ENCODE measurements at places on chromosomes 2 and 18.

DNA sequence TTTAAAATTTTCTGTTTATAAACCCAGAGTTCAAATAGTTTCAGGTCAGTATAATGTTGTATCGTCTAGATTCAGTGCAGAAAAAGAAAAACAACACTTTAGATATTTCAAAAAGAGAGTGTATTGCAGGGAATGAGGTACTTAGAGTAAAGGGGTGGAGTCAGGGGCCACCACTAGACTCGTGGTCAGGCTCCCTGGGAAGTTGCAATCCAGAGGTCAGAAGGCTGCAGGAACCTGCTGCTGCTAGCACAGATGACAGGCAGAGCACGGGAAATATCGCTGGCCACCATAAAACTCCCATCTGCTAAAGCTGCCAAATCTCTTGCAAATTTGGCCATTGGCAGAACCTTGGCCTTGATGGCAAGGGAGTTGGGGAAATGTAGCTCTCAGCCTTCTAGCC lies 64.6 kb downstream of the THNSL2 start:
- no peaks in the 10 kb centered on the region for H3K36me3 ChIP-seq
- H3K4me3 ChIP-seq = no peak overlapping the region
- DNase-seq = no peak
- H3K27me3 ChIP-seq = no peaks in the 10 kb centered on the region

DNA sequence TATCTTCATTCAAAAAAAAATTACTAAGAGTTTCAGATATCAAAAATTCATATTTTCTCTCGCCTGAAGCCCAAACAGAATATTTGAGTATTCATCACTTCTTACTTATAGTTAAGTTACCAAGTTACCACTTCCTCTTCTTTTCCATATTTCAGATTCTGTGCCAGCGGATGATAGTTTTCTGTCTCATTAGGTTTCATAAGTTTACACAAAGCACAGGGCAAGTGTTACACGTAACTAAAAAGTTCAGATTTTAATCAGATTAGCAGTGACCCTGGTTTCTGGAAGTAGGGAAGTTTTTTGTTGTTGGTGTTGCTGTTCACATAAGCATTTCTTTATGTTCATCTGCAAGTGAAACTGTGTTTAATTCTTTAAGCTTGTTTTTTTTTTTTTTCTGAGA lies 10.2 kb downstream of the AFTPH start:
- no peak for DNase-seq
- no peaks in the 10 kb centered on the region for H3K4me1 ChIP-seq
- H3K4me3 ChIP-seq = no peak overlapping the region
- H3K27me3 ChIP-seq = no peaks in the 10 kb centered on the region
- no peak overlapping the region for H3K27ac ChIP-seq
- no peaks in the 10 kb centered on the region for H3K36me3 ChIP-seq

GRCh38 chr18:2336690-2337392 lies 234.5 kb downstream of the METTL4 start:
- H3K4me1 ChIP-seq = no peaks in the 10 kb centered on the region
- DNase-seq = no peak
- H3K27ac ChIP-seq = no peak overlapping the region
- no peak overlapping the region for H3K4me3 ChIP-seq
- no peaks in the 10 kb centered on the region for H3K27me3 ChIP-seq

DNA sequence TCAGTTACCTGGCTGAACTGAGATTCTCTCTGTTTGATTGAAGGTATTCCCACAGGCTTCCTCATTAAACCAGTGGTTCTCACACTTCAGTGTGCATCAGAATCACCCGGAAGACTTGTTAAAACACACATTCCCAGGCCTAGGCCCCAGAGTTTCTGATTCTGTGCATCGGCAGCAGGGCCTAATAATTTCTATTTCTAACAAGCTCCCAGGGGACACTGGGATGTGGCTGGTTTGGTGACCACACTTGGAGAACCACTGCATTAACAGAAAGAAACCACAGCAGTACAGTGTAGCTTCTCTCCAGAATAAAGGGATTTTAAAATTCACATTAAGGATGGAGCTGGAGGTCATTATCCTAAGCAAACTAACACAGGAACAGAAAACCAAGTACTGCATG lies 6.5 kb downstream of the MRO start:
- H3K4me1 ChIP-seq = peaks cover 3% of the 10 kb centered on the region
- no peaks in the 10 kb centered on the region for H3K36me3 ChIP-seq
- no peak overlapping the region for H3K4me3 ChIP-seq
- no peaks in the 10 kb centered on the region for H3K27me3 ChIP-seq
- no peak overlapping the region for H3K27ac ChIP-seq

DNA sequence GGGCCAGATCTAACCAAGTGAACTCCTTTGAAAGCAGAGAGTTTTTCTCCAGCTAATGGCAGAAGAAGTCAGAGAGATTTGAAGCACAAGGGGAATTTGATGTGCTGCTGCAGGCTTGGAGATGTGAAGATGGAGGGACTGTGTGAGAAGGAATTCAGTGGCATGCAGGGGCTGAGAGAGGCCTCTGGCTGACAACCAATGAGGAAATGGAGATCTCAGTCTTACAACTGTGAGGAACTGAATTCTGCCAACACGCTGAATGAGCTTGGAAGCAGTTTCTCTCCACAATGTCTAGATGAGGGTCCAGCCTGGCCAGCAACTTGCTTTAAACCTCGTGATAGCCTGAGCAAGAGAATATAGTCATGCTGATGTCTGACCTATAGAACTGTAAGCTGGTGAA lies 224.1 kb upstream of the DPP10 start:
- peaks cover 3% of the 10 kb centered on the region for H3K4me1 ChIP-seq
- H3K4me3 ChIP-seq = no peak overlapping the region
- no peaks in the 10 kb centered on the region for H3K27me3 ChIP-seq
- DNase-seq = no peak

DNA sequence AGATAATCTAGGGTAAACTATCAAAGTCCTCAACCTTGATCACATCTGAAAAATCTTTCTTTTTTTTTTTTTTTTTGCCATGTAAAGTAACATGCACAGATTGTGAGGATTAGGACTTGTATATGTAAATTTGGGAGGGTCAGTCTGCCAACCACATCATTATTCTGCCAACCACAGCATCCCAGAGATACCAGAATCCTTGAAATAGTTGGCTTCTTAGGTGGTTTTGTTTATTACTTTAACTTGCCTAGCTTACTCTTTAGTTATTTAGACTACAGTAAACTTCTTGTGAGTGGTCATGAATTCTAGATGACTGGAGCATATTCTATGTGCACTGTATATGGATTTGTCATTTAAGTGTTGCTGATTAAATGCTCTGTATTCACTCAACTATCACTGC lies 242.1 kb upstream of the RBMS1 start:
- H3K27me3 ChIP-seq = no peaks in the 10 kb centered on the region
- H3K27ac ChIP-seq = no peak overlapping the region
- no peak for DNase-seq
- no peak overlapping the region for H3K4me3 ChIP-seq

- H3K36me3 ChIP-seq = no peaks in the 10 kb centered on the region
- H3K4me3 ChIP-seq = no peak overlapping the region
- no peaks in the 10 kb centered on the region for H3K27me3 ChIP-seq
- H3K27ac ChIP-seq = no peak overlapping the region
- DNase-seq = no peak
- no peaks in the 10 kb centered on the region for H3K4me1 ChIP-seq
Measured at GRCh38 chr2:201930831-201931230, 102.8 kb upstream of the FZD7 start.

- H3K4me1 ChIP-seq = no peaks in the 10 kb centered on the region
- no peak overlapping the region for H3K27ac ChIP-seq
- peaks cover 8% of the 10 kb centered on the region for H3K27me3 ChIP-seq
- DNase-seq = no peak
- no peaks in the 10 kb centered on the region for H3K36me3 ChIP-seq
Measured at GRCh38 chr2:163171786-163172530, 333.4 kb upstream of the KCNH7 start.

- DNase-seq = no peak
- no peak overlapping the region for H3K4me3 ChIP-seq
- H3K4me1 ChIP-seq = no peaks in the 10 kb centered on the region
Measured at GRCh38 chr2:20728114-20728758, 61.3 kb downstream of the GDF7 start.

- no peak for DNase-seq
- H3K36me3 ChIP-seq = no peaks in the 10 kb centered on the region
- no peak overlapping the region for H3K27ac ChIP-seq
- no peaks in the 10 kb centered on the region for H3K27me3 ChIP-seq
- H3K4me3 ChIP-seq = no peak overlapping the region
Measured at GRCh38 chr2:60246583-60246982, 306.9 kb downstream of the BCL11A start.

DNA sequence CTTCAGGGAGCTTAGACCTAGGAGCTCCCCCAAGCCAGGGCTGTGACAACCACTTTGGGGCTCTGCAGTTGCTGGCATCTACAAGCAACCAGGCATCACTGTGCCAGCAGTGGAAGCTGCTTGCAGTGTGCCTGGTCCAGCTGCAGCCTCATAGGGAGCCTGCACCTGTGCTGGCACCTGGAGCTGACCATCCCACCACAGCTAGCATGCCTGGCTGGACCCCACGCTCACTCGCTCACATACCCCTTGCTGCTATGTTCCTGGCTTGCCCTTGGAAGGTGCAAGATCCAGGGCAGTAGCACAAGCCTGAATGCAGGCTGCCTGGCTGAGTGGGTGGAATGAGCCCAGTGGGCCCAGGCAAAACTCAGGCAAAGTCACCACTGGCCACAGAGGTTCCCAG lies 82.5 kb downstream of the ZNF804A start:
- no peak for DNase-seq
- no peaks in the 10 kb centered on the region for H3K4me1 ChIP-seq
- no peaks in the 10 kb centered on the region for H3K27me3 ChIP-seq
- no peak overlapping the region for H3K4me3 ChIP-seq
- no peak overlapping the region for H3K27ac ChIP-seq
- no peaks in the 10 kb centered on the region for H3K36me3 ChIP-seq

DNA sequence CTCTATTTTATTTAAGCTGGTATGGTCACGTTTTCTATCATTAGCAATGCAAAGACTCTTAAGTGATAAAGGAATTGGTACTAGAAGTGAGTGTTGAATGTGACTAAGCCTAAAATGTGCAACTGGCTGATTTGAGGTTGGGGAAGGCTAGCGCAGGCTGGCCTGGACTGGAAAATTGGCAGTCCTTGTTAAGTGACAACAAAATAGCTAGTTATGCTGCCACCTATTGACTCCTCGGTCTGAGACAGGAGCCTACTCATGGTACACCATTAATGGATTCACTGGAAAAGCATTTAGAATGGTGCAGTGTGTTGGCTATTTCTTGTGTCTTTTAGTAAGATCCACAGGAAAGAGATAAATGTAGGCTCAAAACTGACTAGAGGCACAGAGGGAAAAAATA lies 5.7 kb upstream of the WIPF1 start:
- no peaks in the 10 kb centered on the region for H3K36me3 ChIP-seq
- no peaks in the 10 kb centered on the region for H3K4me1 ChIP-seq
- no peak overlapping the region for H3K4me3 ChIP-seq
- H3K27me3 ChIP-seq = no peaks in the 10 kb centered on the region

DNA sequence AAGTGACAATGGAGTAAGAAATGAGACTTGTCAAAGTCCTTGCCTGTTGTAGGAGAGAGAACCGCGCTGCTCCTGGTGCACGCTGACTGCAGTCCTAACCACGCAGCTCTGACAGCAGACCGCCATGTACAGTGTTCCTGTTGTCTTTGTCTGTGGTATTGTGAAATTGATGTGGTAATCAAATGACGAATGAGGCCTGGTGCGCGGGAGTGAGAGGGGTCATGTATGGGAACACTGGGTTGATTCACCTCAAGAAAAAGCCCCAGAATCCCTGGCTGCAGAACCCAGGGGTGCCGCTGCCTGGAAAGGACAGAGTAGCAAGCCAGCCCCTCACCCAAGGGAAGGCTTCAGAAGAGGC lies 64.0 kb downstream of the INPP4A start:
- H3K4me3 ChIP-seq = no peak overlapping the region
- H3K27me3 ChIP-seq = no peaks in the 10 kb centered on the region
- H3K36me3 ChIP-seq = no peaks in the 10 kb centered on the region
- no peak overlapping the region for H3K27ac ChIP-seq
- no peak for DNase-seq

GRCh38 chr18:56003720-56004088 lies 415.7 kb upstream of the TCF4 start:
- no peak overlapping the region for H3K4me3 ChIP-seq
- no peaks in the 10 kb centered on the region for H3K36me3 ChIP-seq
- no peak for DNase-seq
- H3K27me3 ChIP-seq = no peaks in the 10 kb centered on the region
- H3K27ac ChIP-seq = no peak overlapping the region

DNA sequence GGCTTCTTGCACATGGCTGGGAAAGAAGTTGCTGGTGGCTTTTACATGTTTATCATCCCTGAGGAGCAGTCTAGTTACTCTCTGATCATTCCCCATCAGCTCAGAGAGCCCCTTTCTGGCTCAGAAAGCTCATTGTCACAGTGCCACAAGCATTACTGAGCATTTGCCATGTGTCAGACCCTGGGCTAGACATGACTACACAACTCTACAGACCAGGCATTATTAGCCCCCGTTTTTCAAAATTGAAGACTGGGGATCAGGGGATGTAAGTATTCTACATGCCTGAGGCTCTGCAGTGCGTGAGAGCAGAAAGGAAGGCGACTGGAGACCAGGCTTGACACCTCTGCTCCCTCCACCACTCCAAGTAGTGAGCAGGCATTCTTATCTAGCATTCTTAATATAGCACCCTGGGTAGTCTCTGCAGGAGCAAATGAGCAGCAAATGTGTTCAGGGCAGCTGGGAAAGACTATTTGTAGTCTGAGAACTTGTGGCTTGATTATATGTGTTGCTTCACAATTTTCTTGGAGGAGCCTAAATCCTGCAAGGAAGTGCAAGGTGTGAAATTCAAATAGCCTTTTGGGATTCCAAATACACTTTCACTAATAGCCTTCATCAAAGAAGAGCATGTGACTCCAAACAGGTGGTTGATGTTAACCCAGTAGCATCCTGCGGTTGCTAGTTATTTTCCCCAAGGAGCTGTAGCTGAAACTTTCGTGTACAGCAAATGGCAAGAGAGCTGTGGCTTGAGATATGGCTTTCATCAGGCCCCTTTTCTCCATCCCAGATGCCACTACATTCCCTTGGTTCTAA lies 143.2 kb downstream of the DDX1 start:
- no peaks in the 10 kb centered on the region for H3K36me3 ChIP-seq
- no peak for DNase-seq
- H3K4me1 ChIP-seq = no peaks in the 10 kb centered on the region
- no peak overlapping the region for H3K27ac ChIP-seq
- no peaks in the 10 kb centered on the region for H3K27me3 ChIP-seq

DNA sequence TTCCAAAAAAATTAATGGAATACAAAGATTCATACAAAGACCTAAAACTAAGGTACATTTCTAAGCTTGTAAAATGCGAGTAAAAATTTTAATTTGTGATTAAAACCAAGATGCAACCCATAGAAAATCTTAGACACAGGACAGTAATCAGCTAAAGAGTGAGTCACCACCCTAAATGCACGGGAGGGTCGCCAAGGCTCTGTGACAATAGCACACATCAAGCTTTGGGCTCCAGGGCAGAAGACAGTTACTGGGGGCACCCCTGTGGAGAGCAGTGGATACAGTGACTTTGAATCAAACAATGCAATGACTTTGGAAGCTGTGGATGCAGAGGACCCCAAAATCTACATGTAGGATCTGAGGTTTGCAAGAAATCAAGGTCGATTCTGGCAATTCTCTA lies 7.5 kb downstream of the FLACC1 start:
- no peak for DNase-seq
- no peaks in the 10 kb centered on the region for H3K36me3 ChIP-seq
- H3K4me3 ChIP-seq = no peak overlapping the region
- H3K4me1 ChIP-seq = no peaks in the 10 kb centered on the region
- H3K27ac ChIP-seq = no peak overlapping the region

- no peak for DNase-seq
- no peaks in the 10 kb centered on the region for H3K4me1 ChIP-seq
Measured at GRCh38 chr2:130720036-130720435, 8.8 kb upstream of the GPR148 start.

All from H1 (cell line).